ENCODE measurements at places on chromosomes 1 and 21. TPM values are rescaled to one million over a fixed set of nuclear protein-coding genes. Genes with fewer than 3 reads are reported as not detected.

- DNase-seq = no peak
These were observed 21.8 kb downstream of the VTCN1 start for GRCh38 chr1:117188816-117189437.

DNA sequence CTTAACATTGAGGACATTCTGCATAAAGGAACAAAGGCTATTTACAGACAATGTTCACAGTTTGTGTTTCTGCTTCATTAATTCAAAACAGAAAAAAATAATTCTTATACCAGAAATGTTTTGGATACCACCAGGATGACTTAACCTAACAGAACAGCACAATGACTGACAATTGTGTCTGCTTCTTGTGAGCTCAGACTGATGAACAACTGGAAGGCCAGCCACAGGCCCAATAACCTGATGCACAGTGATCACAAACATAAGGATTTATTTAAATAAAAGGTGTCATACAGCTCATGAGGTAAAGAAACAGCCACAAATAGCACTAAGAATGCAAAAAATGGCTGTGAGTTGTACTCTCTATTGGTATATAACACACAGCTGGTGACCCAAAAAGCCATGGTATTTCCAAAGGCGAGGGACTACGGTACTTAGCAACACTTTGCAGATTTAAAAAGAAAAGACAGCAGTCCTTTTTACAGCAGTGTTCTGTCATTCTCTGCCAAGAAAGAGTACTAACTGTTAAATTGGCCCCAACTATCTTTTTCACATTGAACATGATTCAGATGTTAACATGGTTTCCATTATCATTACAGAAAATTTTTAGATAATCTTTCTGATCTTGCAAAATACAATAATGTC is 32.1 kb upstream of the DDAH1 start:
- DNase-seq = no peak

The B3GALT2 gene
- total RNA-seq = 54.9 TPM

DNA sequence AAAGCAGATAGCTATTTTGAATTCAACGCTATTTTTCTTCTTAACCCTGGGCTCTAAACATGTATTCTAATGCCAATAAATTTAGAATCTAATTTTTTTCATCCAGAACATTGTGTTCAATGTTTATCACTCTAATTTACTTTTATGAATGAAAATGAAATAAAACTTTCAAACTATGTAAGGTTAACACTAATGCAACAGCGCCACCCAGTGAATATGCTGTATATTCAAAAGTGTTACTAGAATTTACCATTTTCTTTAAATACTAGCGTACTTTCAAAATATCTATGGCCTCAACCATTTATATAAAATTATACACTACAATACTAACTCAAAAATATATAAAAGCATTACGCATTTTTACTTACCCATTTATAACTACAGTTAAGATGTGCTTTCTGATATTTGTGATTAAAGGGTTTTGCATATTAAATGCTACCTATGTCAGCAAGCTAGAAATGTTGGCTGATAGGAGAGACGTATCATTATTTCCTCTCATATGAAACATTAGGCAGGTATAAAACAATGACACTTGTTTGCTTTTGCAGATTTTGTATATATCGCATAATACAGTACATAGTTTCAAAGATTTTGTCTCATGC is 5.9 kb upstream of the NUF2 start:
- no peak for DNase-seq

Measured in right cardiac atrium (tissue), 5 donors.